ENCODE measurements at places on chromosomes 6 and 20.

DNA sequence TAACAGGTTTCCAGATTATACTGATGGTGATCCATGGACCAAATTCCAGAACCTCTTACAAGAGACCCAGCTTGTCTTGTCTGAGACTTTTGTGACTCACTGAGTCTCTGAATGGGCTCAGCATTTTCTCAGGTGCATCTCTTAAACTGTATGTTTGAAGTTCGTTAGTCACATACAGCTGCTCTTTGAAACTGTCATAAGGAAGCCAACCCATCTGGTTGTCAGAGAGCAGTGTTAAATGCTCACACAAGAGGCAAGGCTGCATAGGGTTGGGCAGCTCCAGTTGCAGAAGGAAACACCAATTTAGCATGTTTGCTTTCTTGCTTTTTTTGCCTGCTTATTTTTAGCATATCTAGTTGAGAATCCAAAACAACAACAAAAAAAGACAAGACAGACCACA, 47.1 kb downstream of the TRIM27 start:
- no peak for DNase-seq

GRCh38 chr6:111050261-111051023, 36.9 kb upstream of the SLC16A10 start:
- no peak for DNase-seq

- DNase-seq, result no peak
Measured at GRCh38 chr6:81816380-81816779, 63.9 kb upstream of the TENT5A start.

GRCh38 chr6:31574106-31575061, 981 bp upstream of the TNF start:
- no peak for DNase-seq

- DNase-seq, result peak; percentile 36
Measured at GRCh38 chr6:14966096-14966905, 279.6 kb upstream of the JARID2 start.

DNA sequence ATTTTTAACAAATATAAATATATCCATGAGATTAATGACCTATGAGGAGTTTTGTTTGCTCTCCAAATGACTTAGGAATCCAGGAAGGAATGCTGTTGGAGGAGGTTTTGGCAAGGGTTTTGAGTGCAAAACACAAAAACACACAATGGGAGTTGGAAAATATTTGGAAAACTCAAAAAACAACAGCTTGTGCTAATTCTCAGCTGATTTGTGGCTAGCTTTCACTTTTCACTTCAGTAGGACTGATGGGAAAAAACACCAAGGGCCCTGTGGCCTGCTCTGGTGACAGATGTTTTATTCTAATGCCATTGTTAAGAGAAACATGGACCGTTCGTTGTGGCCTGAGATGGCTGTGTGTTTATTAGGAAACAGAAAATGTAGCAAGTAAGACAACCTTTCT, 113.9 kb downstream of the ALDH8A1 start:
- peak; percentile 54 for DNase-seq

Measured in fibroblast of skin of right biceps (primary cell).